Peyer's patch (tissue), 4 donors: ENCODE measurements at places on chromosomes 13 and 19. TPM values are rescaled to one million over a fixed set of nuclear protein-coding genes. Genes with fewer than 3 reads are reported as not detected.

The ADAT3 gene
- total RNA-seq = 25.9 TPM

GRCh38 chr13:33624740-33625139 lies 193.2 kb upstream of the RFC3 start:
- DNase-seq = no peak
- no peaks in the 10 kb centered on the region for H3K27me3 ChIP-seq
- H3K4me3 ChIP-seq = no peak overlapping the region
- no peaks in the 10 kb centered on the region for H3K4me1 ChIP-seq

DNA sequence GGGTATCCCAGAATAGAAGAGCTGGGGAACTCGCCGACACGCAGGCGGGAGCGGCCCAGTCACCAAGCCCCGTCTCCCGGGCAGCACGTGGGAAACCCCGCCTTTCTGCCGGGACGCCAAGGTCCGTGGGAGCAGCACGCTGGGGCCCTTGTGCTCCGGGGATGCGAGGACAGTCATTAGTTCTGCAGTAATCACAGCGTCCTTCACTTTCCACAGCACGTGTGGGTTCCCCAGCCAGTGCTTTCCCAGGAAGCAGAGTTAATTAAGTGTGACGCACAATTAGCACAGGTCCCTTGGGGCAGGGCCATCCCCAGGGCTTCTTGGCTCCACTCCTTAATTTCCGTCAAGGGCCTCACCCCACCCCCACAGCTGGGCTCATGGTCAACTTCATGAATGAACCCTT lies 64.3 kb upstream of the C13orf46 start:
- H3K27ac ChIP-seq = no peak overlapping the region
- H3K27me3 ChIP-seq = no peaks in the 10 kb centered on the region
- no peak overlapping the region for H3K4me3 ChIP-seq
- H3K4me1 ChIP-seq = no peaks in the 10 kb centered on the region

The NTF4 gene
- not detected for total RNA-seq
